Foreskin fibroblast (primary cell): ENCODE measurements at places on chromosomes 2 and 18.

GRCh38 chr2:176691471-176691870 is 422.2 kb downstream of the MTX2 start:
- no peak for DNase-seq

DNA sequence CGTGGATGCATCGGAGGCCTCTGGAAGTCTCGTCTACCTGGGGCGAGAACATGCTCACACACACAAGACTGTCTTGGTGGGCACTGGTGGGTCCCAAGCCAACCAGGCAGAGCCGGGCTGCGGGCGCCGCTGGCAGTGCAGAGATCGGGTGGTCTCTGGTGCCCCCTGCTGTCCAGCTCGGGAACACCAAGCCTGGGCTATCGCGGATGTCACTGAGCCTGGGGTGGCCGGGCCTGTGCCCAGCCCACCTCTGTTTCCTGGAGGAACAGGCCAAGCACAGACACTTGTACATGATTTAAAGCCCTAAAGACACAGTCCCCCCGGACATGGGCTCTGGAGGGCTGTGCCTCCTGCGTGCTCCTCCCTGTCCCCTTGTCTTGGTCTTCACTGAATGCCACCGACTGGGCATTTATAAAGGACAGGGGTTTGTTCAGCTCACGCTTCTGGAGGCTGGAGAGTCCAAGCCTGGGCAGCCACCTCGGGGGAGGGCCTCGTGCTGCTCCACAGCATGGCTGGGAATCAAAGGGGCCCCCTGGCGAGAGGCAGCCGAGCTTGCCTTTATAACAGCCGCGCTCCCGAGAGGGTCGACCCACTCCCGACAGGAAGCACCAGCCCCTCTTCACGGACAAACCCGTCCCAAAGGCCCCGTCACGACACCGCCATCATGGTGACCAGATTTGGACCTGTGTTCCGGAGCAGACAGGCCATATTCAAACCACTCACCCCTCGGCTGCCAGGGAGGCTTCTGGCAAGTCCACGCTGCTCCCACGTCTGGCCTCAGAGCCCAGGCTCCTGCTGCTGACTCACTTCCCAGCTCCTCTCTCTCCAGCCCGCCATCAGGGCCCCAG is 3.6 kb upstream of the OTOS start:
- peak; percentile 31 for DNase-seq

- no peak for DNase-seq
Measured at GRCh38 chr2:6630209-6630608, 235.5 kb downstream of the CMPK2 start.

- no peak for DNase-seq
Measured at GRCh38 chr2:240818293-240819125, 1.5 kb downstream of the KIF1A start.

- DNase-seq, result no peak
Measured at GRCh38 chr2:235543128-235543750, 49.4 kb downstream of the AGAP1 start.

GRCh38 chr2:108935271-108935741 is 53.7 kb downstream of the EDAR start:
- DNase-seq, result no peak

DNA sequence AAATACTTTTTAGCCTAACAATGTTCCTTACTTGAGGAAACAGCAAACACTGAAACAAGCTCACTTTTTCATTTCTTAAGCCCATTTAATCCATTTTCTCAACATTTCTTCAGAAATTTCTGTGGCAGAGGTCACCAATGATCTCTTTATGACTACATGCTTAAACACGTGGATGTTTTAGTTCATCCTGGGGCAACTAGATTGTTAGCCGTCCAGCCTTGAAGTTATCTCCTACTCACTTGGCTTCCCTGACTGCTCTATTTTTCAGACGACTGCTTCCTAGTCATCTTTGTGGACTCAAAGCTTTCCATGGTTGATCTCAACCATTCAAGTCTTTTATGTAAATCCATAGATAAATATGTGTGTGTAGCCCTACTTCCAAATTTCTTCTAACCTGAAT is 24.1 kb downstream of the CD302 start:
- DNase-seq, result no peak

DNA sequence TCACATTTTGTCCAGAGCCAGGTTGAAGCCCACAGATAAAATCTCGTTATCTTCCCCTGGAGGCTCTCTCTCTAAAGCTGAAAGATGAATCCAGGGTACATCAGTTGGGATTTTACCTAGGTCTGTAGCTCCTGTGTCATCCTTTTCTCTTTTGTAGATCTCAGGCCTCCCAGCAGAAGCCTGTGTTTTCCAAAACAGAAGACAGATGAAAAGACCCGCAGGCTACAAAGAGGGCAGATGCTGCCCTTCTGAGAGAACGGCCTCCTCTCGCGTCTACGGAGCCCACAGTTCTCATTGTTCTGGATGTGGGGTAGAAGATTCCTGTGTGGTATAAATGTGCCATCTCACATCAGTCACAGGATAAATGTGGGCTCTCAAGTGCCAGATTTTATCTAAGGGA is 139.5 kb downstream of the SUCLG1 start:
- DNase-seq, result no peak

- DNase-seq, result peak; percentile 11
Measured at GRCh38 chr18:22210311-22210754, 40.9 kb downstream of the GATA6 start.

- peak; percentile 53 for DNase-seq
Measured at GRCh38 chr2:229974266-229974665, 52.0 kb downstream of the FBXO36 start.

DNA sequence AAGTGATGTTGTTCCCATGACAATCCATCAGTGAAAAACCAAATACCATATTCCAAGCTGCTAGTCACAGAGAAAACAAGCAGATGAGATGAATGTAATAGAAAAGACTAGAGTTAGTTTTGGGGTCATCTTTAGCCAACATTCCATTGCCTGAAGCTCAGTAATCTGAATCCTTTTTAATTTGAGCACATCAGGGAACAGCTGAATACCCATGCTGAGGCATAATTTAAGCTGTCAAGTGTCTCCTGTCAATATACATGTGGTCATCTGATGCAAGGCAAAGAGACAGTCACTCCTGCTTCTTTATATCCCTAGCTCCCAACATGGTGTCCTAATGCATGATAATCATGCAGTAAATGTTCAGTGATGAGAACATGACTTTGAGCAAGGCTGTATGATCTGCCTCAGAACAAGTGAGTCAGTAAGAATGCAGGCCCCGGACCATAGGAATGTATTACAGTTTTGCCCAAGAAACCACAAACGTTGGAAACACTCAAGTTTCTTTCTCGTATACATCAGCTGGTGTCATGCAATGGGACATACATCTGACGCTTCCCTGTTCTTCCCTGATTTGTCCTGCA is 48.0 kb downstream of the CDK15 start:
- peak; percentile 95 for DNase-seq

- peak; percentile 87 for DNase-seq
Measured at GRCh38 chr2:23651187-23652080, 266.5 kb downstream of the KLHL29 start.

- peak; percentile 77 for DNase-seq
Measured at GRCh38 chr18:55116863-55117262, 157.6 kb upstream of the CCDC68 start.

- no peak for DNase-seq
Measured at GRCh38 chr2:211454679-211455078, 898.3 kb downstream of the CPS1 start.
